ENCODE measurements at places on chromosomes 6 and 20.

DNA sequence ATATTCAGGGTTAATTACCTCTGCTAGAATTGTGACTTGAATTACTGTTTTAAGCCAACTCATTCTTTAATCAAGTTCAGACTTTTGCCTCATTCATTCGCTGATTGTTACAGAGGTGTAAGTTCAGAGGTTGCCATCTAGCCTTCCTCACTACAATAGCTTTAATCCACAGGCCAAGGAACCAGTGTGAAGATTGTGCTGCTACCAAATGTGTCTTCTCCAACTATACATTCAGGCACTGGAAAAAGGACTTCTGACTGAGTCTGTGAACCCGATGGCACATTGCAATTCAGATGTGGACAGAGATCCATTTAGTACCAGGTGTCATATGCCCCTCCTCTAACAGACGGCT lies 111.2 kb upstream of the ADGRF1 start:
- no peak for DNase-seq

- no peak for DNase-seq
These were observed 31.5 kb downstream of the SNX5 start for GRCh38 chr20:17936761-17937732.

DNA sequence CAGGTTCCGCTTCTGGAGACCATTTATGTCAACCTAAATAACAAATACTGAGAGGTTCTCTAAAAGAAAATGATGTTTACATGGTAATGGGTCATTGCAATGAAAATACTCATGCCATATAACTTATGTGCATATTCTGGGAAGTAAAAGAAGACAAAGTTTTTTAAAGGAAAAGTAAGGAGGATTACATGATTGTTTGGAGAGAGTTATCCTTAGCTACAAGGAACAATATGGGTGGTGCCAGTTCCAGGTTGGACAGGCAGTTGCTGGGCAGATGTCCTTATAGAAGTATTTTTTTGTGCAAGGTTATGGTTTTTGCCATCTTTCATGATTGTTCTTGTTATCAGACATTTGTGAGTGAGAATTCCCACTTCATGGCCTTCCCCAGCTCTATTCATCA lies 52.5 kb downstream of the MRAP2 start:
- no peak for DNase-seq

GRCh38 chr6:144283646-144284477 lies 1.3 kb upstream of the UTRN start:
- DNase-seq, result no peak

DNA sequence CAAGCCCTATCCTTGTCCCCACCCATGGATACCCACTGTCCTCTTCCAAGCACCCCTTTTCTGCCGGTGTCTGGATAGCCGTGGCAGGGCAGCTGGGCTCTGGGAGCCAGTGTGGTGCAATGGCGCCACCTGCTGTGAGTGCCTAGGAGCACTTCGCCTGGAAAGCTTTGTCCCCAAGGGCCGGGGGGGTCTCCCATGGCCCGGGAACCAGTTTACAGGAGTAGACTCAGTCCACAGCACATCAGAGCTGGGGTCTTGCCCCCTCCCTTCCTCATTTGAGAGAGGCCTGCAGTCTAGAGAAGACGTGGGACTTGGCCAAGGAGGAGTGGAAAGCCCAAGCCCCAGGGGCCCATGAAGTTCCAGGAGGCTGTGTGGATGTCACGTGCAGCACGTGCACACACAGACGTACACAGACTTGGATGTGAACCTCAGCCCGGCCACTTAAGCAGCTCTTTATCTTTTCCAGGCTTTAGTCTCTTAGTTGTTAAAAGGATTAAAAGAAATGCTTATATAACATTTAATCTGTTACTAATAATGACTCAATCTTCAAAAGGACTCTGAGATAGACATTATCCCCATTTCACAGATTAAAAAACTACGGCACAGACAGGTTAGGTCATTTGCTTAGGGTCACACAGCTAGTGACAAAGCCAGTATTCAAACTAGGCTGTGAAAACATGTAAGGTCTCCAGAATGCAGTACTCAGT lies 40.9 kb upstream of the CDH22 start:
- peak; percentile 37 for DNase-seq

DNA sequence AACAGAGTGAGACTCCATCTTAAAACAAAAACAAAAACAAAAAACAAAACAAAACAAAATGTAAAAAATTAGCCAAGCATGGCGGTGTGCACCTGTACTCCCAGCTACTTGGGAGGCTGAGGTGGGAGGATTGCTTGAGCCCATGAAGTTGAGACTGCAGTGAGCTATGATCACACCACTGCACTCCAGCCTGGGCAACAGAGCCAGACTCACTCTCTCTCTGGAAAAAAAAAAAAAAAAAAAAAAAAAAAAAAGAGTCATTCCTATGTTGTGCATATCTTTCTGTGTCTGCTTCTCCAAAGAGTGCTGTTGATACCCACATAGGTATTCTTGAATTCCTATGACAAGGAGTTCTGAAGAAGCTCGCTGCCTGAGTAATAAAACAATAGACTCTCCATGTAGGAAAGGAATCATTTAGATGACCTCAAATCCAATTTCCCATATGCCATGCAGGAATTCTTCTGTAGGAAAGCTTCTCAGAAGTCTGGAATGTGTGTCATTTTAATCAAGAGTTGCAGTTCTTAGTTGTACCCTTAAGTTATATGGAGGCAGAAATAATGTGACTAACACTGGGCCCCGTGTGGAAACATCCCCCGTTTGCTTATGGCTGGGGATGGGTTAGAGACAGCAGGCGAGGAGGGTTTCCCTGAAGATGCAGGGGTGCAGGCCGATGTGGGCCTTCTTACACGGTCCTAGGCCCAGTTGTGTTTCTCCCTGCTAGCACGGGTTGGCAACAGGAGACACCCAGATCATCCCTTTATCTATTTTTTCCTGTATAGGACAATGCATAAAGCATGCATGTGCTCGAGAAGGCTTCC lies 79.4 kb downstream of the ZDHHC14 start:
- DNase-seq, result no peak

DNA sequence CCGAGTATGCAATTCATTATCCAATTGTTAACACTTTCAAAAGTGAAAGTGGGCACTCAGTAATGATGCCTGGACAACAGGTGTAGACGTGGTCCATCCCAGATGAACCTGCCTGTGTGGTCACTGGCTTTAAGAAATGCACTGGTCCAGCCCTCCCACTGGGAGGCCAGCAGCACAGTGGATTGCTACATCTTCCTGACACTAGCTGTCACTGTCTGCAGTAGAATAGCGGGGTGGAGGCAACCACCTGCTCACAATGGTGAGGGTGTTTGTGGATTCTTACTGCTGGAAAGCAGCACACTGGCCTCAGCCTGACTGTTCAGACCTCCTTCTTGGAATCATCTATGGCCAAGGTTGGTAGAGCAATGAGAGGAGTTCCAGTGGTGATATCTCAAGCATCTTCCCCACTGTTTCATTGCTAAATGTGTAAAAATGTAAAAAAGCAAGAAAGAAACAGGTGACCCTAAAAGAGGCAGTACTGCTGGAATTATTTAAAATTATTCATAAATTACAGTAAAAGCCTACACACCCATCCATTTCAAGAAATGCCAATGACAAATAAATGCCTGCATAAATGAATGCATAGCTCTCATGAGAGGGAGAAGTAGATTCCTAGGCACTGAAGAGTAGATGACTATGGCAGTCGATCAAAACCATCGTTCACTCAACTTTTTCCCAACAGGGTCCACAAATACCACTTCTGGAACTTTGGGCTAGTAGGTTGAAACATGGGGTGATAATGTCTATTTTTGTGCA lies 228.0 kb upstream of the PLN start:
- no peak for DNase-seq

DNA sequence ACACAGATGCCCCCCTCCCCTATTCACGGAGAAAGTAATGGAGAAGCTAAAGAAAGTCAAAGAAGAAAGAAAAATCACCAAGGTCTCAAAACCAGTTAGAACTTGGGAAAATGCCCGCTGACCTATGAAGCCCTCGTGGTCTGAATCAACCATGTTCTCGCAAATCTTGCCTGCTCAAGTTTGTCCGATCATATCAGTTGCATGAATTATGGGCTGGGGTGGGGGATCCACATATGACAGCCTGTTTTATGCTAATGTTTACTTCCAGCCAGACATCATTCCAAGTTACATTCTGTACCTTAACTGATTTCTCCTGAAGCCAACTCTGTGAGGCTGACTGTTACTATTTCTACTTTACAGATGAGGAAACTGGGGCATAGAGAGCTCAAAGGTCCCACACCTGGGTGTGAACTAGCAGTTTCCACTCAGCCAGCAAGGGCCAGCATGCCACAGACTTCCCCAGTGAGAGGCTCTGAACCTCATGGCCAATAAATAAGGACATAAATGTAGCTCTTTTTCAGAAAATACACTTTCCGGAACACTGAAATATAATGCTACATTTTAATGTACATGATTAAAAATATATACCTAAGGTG lies 2.1 kb downstream of the RNASET2 start:
- DNase-seq, result no peak

GRCh38 chr20:5865604-5866003 lies 84.7 kb downstream of the TRMT6 start:
- DNase-seq, result no peak

GRCh38 chr6:107154131-107154800 lies 39.0 kb upstream of the BEND3 start:
- no peak for DNase-seq

DNA sequence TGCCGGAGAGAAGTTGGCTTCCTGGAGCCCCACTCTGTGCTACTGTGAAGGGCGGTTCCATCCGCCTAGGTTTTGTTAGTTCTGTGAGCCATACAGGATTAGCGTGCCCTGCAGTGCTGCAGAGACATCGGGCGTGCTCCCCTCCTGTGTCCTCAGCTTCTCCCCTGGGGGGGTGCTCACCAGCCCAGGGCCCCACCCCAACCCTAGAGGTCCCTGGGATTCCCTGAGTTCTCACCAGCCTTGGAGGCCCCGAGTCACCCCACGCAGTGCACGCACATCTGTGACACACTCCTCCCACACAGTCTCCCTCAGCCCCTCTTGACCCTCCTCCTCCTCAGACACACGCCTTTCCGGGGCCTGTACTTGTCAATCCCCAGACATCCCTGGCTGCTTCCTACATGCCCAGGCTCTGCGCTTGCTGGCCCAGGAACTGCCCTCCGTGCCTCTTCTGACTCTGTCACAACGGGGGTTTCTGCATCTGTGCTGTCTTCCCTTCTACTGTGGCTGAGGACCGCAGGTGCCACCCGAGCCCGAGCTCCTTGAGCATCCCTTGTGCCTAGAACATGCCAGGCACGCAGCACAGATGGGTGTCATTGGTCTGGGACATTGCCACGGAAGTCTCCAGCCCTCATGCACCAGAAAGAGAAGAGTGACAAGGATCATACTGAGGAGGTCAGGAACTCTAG lies 123.2 kb upstream of the RPS6KA2 start:
- DNase-seq, result no peak

- no peak for DNase-seq
These were observed 75.2 kb downstream of the DST start for GRCh38 chr6:56567501-56567900.

- DNase-seq, result peak; percentile 49
These were observed 115.1 kb downstream of the JAG1 start for GRCh38 chr20:10558635-10559187.

GRCh38 chr20:36341331-36342020 lies 35.3 kb downstream of the DLGAP4 start:
- no peak for DNase-seq

DNA sequence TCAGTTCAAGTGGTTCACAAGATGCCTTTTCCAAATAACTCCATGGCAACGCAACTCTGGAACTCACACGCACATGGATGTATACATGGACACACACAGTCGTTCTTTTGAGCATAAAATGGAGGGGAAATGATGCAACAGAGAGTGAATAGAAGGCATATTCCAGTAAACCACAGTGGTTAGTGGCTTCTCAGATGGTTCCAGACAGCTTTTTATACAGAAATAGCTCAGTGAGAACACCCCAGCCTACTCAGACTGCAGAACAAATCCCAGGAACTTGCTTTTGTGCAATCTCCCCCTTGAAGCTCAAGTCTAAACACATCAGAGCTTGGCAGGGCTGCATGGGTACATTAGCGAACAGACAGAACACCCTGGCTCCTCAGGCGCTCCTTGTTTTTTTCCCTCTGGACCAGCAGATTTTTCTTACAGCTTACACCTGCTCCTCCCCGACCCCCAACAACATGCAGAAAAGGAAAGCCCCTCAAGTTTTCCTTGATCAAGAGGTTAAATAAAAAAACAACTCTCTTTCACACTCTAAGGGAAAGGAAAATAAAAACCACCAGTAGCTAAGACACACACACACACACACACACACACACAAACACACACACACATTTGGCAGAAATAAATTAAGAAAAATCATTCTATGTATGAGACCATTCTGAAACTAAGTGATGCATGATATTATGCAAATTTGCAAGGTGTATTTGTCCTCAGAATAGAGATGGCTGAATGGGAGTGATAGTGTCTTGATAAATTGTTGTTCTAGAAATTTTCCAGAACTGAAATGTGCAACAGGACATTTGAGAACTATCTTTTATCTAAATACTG lies 51.2 kb upstream of the RANBP9 start:
- DNase-seq, result peak; percentile 87

- DNase-seq, result no peak
These were observed 160.4 kb downstream of the PACRG start for GRCh38 chr6:162887981-162888689.

Measured in activated CD4-positive, alpha-beta T cell treated with anti-CD3 and anti-CD28 coated beads, Interleukin-2, Interleukin-4, amounts not matched to agents 100 ng/mL and 50 ng/mL, durations not matched to agents 16 hours and 8 hours (primary cell).